Caco-2 (cell line): ENCODE measurements at places on chromosomes 2 and 18.

DNA sequence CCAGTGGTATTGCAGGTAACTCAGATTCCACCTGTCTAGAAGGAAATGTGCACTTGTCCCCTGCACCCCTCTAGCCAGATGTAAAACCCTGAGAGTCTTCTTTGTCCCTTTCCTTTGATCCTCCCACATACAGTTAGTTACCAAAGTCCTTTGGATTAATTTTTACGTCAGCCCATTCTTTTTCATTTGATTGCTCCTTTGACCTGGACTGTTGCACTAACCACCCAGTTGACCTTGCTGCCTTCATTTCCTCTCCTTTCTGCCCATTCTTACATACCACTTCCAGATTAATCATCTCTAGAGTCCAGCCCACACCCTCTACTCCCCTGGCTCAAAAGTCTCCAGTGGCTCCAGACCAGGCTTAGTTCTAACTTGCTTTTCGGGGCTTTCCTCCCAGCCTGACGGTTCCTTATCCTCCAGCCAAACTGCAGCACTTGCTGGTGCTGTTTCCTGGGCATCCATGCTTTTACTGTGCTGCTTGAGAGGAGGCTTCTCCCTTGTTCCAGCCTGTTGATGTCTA lies 99.3 kb downstream of the SPTBN1 start:
- no peak for DNase-seq

DNA sequence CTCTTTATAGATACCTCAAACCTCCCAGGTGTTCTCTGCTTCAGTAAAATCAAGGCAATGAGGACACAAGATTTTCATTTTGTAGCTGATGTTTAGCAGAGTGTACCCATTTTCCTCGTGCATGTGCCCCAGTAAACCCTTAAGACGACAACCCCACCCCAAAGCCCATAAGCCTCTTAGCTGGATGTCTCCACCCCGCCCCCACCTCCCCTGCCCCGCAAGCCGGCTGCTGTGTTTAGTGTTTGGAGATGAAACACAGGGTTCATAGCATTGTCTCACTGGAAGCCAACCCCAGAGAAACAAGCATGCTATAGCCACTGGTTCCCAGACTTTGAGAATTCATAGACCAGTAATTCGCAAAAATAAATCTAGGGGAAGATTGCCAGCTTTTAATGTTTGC lies 5.8 kb upstream of the SAG start:
- no peak for DNase-seq

DNA sequence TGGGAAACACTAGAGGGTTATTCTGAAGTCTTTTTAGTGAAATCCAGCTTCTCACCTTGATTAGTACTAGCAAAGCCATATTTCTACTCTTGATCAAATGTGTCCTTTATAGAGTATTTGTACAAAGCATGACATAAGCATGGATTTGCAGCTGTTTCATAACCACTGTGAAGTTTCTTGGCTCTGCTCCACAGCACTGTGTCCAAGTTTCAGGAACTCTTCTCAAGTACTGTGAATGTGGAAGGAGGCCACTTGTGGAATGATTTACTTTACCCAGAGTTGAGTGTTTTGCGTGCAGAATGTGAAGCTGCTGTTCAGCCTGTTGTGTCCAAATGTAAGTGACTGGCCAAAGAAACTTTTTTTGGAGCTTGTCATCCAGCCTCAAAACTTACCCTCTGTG lies 16.2 kb upstream of the MAPRE2 start:
- DNase-seq, result no peak

GRCh38 chr2:60472663-60473289 lies 80.7 kb downstream of the BCL11A start:
- DNase-seq, result no peak

- no peak for DNase-seq
Observed at GRCh38 chr2:71935262-71935848, 212.3 kb downstream of the CYP26B1 start.

GRCh38 chr2:11713815-11714214 lies 32.6 kb upstream of the LPIN1 start:
- no peak for DNase-seq

DNA sequence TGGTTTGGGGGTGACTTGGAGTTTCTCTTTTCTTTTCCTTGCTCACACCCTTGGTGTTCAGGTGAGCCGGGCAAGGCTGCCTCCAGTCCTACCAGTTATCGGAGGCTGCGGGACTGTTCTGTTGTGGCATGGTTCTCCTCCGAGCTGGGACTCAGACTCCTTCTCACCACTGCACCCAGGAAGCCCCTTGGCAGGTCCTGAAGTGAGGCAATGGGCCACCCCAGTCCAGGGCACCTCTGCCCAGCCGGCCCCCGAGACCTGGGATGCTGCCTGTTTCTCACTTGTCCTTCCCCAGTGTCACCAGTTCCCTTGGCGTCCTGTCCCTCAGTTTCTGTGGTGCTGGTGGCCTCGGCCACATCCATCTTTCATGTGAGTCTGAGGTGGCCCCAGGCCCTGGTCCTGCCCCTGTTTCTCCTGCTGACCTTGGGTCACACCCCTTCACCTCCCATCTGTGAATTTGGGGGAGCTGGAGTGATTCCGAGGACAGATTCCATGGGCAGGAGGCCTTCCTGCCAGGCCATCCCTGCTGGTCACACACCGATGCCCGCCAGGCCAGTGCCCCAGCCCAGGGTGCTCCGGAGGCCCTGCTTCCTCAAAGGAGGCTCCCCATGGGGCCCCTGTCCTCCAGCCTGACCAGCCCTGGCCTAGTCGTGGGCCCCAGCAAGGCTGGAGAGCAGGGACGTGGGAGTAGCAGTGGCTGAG lies 6.6 kb upstream of the KLHL30 start:
- DNase-seq, result no peak

- no peak for DNase-seq
Observed at GRCh38 chr2:127275789-127276188, 18.2 kb downstream of the ERCC3 start.

- DNase-seq, result no peak
Observed at GRCh38 chr18:8501044-8501443, 108.2 kb upstream of the RAB12 start.

- DNase-seq, result no peak
Observed at GRCh38 chr2:181725476-181725875, 45.2 kb upstream of the NEUROD1 start.

GRCh38 chr18:12119358-12119757 lies 25.7 kb downstream of the ANKRD62 start:
- DNase-seq, result no peak

DNA sequence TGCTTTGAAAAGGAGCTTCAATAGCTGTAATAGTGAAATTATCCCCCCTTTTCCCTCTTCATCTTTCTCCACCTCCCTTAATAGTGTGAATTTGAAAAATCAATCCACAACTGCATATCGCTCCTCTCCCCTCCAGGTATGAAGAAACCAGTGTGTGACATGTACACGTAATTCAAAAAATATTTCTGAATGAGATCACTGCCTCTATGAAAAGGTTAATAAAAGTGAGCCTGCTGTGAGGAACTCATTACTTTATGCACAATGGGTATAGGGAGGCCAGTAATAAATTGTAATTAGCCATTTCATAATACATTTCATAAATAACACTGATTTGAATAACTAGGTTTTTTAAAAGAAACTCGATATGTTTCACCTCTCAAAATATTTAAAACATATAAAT lies 209.0 kb upstream of the KYNU start:
- DNase-seq, result no peak

- DNase-seq, result no peak
Observed at GRCh38 chr2:171792886-171793580, 101.0 kb downstream of the SLC25A12 start.

- no peak for DNase-seq
Observed at GRCh38 chr18:33269223-33269622, 171.3 kb downstream of the CCDC178 start.

- no peak for DNase-seq
Observed at GRCh38 chr2:146438246-146438645, 1406.6 kb upstream of the ACVR2A start.

DNA sequence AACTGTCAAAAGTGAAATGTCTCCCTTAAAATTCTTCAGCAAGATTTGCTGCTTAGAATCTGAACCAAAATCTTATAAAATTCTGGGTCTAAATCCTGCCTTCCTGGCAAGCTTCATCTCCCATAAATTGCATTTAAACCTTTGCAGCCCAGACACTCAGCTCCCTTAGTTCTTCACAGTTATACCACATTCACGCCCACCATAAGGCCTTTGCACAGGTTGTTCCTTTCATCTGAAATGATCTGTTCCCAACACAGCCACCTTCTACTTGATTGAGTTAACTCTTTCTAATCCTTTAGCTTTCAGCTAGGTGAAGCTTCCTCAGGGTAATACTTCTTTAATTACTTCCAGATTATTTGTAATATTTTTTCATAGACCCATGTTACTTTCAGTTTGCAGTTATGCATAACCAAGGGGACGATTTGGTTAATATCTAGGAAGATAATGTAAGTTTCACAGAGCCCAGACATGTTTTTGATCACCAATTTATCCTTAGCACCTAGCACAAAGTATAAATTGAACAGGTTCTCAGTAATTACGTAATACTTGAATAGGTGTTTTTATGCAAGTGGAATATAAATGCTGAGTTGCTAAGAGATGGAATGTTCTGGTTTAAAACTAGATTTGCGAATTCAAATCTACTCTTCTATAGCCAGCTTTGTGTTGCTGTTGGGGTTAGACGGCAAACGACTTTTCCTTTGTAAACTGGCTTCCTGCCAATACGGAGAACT lies 779.7 kb upstream of the PKDCC start:
- no peak for DNase-seq

GRCh38 chr2:23690421-23691105 lies 236.4 kb downstream of the ATAD2B start:
- DNase-seq, result no peak

GRCh38 chr2:157593411-157593810 lies 35.3 kb downstream of the ACVR1C start:
- no peak for DNase-seq

DNA sequence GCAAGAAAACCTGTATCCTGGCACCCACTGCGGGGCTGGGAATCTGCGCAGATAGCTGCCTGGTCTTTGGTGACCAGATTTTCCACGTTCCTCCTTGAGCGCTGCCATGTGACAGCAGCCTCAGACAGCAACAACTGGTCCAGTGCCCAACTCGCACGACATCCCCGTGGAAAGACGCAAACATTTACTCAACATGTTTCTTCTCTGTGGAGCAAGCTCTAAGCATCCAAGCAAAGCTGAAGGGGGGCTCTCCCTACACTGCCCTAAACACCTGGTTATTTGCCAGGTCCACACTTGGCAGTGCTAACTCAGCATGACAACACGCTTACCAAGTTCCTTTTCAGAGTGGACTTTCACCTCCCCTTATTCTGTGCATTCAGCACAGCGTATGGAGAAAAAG lies 11.3 kb downstream of the ZNF516 start:
- DNase-seq, result no peak

GRCh38 chr18:23828426-23828825 lies 139.2 kb downstream of the LAMA3 start:
- no peak for DNase-seq

DNA sequence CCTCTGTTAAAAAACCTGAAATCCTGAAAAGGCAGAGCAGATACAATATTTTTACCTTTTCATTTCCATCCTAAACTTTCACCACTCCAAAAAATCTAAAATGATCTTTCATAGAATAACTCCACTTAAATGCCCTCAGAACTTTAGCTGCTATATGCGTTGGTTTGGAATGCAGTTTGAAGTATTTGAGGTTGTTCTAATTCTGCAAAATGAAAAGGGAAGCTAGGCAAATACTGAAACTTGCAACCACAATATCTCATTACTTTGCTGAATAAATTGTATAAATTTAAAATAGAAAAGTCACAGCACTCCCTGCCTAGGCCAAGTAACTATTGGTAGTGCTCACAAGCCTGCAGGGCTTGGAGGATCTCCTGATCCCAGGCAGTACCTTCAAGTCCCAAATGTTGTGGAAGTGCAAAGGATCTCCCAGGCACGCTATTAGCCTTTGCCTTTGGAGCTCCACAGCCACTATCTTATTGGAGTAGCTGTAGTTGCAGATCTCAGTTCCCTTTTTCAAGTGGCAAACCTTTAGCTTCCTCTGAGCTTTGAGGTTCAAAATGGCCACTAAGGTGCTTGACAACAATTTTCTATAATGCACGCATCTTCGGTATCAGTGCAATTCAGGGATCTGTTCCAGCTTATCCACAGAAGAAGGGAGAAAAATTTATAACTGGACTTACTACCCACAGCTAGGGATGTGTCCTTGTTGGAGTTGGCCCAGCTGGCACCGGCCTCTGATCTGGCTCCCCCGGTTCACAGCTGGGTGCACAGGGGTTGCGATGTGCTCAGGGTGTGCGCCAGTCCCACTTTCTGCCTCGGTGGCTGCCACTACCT lies 43.4 kb upstream of the ANKRD62 start:
- DNase-seq, result no peak

DNA sequence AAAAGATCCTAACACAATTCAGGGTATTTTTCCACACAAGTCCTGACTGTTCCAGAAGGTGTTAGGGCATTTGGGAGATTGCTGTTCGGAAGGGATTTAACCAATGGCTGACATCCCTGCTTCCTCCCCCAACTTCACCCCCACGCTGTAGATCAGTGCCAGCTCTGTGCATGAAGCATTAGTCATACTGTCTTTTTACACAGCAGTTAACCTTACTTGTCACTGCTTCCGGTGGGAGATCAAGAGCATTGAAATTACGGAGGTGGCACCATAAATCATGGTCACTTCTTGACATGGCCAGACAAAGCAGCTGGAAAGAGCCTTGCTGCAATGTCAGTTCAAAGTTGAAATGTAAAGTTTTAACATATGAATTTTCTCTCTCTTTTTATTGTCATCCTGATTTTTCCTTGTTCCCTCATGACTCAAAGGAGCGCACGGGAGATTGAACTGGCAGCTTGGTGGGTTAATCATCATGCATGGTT lies 70.2 kb downstream of the HRH4 start:
- no peak for DNase-seq

DNA sequence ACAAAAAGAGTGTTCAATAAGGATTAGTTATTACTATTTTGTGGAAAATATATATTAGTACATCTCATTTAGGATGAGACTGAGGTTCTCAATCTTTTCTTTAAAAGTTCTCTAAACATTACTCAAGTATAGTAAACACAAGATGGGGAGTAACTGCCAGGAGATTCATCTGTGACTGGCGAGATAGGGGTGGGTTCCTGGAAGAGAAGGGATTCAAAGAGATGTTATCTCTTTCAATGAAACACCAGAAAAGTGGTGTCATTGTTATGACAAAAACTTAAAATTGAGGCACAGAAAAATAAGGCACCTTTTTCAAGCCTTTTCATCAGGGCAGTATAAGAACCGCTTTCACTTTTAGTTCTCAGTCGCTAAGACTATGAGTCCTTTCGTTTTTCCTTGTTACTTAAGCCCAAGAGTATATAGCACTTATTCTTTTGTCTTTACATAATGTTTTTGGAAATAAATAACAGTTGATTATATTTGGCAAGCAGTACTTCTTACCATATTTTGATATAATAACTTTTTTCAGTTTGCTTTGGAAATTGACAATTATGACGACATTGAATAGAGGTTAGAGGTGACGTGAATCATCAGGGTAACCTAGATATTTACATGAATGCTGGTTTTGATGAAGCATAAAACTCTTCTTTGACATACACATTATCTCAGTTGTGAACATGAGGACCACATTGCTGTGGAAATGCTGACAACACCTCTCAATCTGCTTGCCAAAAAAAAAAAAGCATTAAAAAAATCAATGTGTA lies 393.9 kb upstream of the TCF4 start:
- DNase-seq, result no peak
